Mesendoderm (in vitro differentiated cells): ENCODE measurements at places on chromosomes 1 and 21.
A peak's percentile ranks its signal among the peaks of the same experiment; 100 is the strongest.

DNA sequence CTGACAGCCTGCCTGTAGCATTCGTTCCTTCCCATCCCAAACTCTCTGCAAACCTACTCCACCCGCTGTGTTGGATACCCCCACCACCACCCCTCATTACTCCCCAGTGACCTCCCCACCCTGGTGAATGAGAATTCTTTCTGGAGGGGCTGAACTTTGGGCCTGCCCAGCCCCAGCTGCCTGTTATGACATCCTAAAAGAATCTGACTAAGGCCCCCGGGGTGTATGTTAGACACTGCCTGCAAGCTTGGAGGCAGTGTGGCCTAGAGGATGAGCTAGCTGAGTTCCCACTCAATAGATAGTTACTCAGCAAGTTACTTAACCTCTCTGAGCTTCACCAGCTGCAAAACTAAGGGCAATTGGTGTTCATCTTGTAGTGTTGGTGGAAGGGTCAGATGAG lies 110.2 kb upstream of the FGGY start:
- DNase-seq: peak; percentile 85

DNA sequence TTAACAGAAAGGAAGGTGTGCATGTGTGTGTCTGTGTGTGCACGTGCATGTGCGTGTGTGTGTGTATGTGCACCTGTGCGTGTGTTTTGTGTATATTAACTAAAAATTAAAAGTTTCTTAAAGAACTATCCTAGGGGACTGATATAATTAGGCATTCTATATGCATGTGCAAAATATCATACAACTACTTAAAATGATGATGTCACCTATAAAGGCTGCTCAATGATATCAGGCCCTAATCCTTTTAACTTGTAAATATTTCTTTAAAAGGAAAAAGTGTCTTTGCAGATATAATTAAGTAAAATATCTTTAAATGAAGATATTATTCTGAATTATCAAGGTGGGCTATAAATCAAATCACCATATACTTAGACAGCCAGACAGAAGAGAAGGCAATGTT lies 64.5 kb downstream of the BRINP3 start:
- no peak for DNase-seq

DNA sequence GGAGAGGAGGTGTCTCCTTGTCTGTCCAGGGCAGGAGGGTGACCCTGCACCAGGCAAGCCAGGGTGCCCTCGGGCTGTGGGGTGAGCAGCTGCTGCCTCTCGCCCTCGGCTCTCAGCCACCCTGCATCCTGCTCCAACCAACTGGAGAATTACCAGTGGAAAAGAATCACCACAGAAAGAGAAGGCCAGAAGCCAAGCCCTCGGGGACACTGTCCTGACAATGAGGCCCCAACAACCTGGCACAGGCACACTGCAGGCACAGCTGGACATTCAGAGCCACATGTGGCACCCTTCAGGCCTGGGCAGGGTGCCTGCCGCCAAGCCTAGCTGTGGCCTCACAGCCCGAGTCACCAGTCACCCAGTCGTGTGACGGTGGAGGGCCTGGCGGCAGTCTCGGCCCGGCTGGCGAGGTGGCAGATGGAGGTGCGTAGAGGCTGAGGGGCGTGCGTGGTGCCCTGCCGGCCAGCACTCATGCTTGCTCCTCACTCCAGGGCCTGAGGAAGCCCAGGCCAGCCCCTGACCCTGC lies 12.0 kb downstream of the MEGF6 start:
- DNase-seq: no peak

DNA sequence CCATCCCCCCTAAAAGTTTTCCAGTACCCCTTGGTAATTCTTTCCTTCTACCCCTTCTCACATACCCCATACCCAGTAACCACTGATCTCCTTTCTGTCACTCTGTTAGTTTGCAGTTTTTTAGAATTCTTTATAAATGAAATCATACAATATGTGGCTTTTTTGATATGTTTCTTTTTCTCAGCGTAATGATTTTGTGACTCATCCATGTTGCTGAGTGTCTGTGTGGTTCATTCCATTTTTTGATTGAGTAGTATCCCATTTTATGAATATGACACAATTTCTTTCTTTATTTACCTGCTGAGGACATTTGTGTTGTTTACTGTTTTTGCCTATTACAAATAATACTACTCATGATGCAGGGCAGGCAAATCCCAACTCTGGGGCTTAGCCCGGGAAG lies 1605.3 kb downstream of the BRINP3 start:
- DNase-seq: no peak

- no peak for DNase-seq
These were observed 44.8 kb upstream of the POU2F1 start for GRCh38 chr1:167175901-167176300.

DNA sequence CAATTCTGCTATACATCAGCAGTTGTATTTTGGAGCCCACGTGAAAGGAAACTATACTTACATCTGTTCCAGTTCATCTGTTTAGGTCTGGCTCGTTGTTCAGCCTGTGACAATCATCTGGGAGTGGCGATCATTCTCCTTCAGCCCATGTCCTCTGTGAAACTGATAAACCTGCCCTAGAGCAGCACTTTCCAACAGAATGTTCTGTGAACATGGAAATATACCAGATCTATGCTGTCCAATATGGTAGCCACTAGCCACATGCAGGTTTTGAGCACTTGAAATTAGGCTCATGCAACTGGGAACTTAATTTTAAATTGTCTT lies 24.5 kb upstream of the COQ8A start:
- no peak for DNase-seq

GRCh38 chr1:20658166-20658915 lies 2.8 kb downstream of the DDOST start:
- DNase-seq: no peak

GRCh38 chr1:220371324-220371723 lies 99.1 kb upstream of the RAB3GAP2 start:
- peak; percentile 75 for DNase-seq

DNA sequence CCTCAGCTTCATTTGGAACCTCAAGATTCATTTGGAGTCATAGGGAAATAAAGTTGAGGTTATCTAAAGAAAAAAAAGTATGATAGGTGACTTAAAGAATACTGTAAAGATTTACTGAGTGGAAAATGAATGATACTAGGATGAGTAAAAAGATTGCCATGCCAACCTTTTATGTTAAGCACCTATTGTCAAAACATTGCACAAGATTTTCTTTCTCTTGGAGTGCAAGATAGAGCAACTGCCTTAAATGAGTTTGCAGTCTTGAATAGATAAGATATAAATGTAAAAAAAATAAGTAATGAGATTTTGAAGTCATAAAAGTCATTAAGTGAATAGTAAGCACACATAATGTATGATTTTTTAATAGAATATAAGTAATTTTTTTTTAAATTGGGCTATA lies 5.1 kb upstream of the ANGPTL1 start:
- DNase-seq: no peak

DNA sequence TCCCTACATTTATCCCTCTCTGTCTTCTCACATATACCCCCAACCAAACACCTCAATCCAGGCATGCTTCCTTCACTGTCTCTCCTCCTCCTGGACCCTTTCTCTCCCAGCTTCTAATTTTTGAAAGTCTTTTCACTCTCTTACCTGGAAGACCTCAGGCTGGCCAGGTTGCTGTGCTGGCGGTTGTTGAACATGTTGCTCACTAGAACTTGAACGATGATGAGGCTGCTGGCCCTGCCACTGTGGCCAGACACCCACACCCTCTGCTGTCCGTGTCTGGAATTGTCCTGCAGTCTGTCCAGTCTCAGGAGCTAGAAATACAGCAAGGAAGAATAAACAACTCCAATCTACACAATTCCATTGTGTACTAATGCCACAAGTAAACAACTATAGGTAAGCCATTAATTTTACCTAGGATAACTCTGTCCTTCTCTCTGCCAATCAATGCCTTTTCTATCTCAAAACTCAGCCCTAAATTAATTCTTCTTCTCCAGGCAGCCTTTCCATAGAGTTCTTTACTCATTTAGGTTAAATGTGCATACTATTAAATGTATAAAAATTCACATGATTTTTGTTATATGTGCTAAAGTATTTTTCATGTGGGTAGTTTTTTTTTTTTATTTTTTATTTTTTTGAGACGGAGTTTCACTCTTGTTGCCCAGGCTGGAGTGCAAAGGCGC lies 5.1 kb upstream of the CTSK start:
- peak; percentile 67 for DNase-seq

GRCh38 chr1:56223968-56224367 lies 355.4 kb downstream of the PLPP3 start:
- no peak for DNase-seq
